ENCODE measurements at places on chromosomes 7 and 10.

DNA sequence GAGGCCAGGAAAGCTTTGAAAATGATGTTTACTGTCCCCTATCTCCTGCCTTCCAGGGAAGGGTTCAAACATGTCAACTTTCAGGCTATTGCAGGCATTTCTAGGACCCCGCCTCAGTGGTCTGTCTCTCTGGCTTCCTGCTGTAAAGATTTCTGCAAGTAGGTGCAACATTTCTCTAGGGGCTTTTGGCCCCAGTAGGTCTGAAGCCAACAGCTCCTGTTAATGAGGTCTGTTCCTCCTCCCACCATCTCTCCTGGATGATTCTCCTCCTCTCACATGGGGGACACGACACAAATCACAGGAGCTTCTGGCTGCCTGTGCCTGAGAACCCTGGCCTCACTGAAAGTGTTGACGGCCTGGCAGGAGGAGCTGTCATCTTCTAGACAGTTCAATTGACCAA, 194.3 kb downstream of the CYP26A1 start:
- DNase-seq, result no peak

DNA sequence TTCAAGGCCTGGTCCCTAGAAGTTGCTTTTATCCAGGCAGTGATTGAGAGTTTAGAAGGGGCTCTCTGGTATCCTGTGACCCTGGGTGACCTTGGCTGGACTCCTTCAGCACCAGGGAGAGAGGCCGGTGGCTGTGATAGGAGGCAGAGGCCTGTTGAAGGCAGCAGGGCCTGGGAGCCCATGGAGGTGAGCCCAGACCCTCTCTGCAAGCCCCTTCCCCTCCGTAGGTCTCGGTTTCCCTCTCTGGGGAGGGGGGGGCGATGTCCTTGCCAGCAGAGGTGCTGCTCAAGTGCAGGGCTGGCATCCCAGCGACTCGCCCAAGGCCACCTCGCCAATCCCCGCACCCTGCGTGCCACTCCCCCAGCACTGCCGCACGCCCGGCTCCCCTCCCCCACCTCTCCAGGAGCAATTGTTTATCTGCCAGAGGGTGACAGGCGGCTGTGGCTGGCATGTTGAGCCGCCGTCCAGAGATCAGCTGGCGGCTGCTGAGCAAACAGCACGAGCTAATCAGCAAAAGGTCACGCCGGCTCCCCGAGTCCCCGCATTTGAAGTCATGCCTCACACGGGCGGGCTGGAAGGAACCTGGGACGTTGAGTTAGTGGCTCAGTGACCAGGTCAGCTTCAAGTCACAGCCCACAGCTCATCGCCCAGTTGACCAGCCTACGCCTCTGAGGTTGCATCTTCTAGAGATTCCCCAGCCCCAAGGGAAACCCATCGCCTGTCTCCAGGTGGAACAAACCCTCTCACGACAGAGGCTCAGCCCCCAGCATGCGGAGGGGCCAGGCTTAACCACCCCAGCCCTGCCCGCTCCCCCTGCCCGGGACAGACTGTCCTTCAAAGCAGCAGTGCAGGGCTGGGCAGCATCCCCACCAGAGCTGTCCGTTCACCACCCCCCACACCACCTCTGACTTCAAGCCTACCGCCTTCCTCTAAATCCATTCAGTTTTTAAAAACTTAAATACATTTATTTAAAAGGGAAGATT, 43.7 kb downstream of the ELFN1 start:
- no peak for DNase-seq

GRCh38 chr10:112823604-112824003, 126.4 kb upstream of the TCF7L2 start:
- DNase-seq, result no peak

GRCh38 chr10:97575127-97575668, 2.6 kb downstream of the ANKRD2 start:
- DNase-seq, result no peak

GRCh38 chr10:116926426-116926825, 77.1 kb downstream of the ENO4 start:
- DNase-seq, result no peak

DNA sequence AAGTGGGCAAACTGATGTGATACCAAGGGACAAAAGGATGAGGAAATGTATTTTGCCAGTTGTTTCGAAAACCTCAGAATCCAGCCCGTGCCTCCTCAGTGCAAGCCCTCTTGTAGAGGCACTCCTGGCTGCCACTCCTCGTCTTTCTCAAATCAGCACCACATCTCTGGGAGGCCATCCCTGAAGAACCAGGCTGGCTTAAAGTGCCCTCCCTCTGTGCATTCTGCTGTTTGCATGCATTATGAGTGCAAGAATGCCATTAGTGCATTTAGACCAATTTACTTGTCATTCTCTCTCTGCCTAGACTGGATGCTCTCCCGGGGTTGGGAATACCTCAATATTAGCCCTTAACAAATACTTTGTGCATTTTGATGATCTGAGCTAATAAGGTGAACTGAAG, 19.9 kb upstream of the FAM180A start:
- DNase-seq, result no peak

- DNase-seq, result no peak
Observed at GRCh38 chr10:124372899-124373298, 45.8 kb downstream of the OAT start.

DNA sequence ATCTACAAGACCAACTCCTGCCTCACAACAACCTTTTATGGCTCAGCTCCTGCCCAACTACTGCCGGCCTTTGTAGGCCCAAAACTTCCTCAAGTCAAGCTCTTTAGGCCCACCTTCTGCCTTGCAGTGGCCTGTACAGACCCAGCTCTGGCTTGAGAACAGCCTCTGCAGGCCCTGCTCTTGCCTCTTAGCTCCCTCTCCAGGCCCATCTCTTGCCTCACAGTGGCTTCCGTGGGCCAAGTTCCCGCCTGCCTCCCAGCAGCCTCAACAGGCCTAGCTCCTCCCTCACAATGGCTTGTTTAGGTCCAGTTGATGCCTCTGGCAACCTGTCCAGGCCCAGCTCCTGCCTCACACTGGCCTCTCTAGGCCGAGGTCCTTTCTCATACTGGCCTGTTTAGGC, 32.4 kb upstream of the VKORC1L1 start:
- no peak for DNase-seq

DNA sequence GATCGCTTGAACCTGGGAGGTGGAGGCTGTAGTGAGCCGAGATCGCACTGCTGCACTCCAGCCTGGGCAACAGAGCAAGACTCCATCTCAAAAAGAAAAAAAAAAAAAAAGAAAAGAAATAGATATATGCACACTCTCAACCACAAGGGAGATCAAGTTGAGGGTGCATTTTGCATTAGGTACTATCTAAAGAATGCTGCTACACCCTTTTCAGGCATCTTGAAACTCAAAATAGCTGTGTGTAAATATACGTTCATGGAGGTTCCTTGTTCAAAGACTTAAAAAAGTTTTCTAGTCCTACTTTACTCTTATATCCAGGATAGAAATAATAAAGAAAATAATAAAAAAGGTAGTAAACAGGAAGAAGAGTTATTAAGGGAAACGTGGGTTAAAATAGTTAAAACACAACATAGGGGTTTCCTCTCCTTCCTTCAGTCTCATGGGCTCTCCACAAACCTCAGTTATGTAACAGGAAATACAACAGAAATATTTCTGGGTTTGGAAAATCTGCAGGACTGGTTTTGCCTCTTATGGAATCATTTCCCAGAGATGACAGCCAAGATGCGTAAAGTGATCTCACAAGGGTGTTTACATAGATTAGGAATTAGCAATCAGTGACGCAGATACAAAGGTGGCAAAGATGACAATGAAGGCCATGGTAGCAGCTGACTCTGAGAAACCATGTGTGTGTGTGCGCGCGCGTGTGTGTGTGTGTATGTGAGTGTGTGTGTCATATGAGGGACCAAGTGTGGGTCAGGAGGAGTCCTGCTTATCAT, 15.1 kb downstream of the STEAP4 start:
- no peak for DNase-seq

DNA sequence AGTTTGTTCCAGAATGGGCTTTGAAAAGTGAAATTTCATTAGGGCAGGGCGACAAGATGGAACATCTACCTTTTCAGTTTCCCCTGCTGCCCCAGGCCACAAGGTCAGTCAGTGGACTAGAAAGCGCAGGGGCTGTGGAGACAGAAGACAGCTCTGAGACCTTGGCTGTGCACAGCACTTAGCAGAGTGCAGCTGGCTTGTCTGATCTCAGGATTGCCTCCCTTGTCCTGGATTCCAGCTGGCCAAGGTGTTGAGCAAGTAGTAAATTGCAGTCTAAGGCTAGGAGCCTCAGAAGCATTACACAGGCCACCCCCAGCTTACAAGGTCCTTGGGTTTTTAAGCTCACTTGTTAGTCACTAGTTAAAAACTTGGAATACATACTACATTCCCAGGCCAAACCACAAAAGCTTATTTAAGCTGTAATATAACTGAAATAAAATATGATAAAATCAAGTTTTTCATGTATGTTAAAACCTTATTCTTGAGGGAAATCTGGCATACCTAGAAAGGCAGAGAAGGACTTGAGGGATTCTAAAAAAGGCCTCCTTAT, 67.3 kb upstream of the NPY start:
- no peak for DNase-seq

DNA sequence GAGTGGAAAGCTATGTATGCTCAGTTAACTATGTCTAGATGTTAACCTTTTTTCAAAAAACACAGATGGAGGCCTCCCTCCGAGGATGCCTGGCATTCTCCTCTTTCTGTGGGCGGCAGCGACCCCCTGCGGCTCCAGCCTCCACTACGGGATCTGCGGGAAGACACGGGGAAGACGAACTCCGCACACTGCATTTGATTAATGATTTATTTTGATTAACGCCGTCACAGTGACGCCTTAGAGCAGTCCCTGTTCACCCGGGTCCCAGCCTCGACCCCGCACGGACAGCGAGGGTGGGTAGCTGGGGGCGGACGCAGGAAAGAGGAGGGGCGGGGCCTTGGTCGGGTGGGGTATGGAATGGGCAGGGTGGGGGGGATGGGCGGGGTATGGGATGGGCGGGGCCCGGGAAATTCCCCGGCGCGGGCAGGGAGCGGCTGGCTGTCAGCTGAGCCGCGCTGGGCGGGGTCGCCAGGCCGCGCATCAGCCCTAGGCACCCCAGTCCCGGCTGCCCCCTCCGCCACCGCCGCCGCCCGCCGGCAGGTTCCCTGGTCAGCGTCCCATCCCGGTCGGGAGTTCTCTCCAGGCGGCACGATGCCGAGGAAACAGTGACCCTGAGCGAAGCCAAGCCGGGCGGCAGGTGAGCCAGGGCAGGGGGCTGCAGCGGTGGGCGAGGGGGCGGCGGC, at the start of gene OPTN:
OPTN (plus strand) TSS at position 498 of the 683 bp plus-strand sequence. CDS start 8,960 bp downstream, outside the sequence.
- peak; percentile 22 for DNase-seq

DNA sequence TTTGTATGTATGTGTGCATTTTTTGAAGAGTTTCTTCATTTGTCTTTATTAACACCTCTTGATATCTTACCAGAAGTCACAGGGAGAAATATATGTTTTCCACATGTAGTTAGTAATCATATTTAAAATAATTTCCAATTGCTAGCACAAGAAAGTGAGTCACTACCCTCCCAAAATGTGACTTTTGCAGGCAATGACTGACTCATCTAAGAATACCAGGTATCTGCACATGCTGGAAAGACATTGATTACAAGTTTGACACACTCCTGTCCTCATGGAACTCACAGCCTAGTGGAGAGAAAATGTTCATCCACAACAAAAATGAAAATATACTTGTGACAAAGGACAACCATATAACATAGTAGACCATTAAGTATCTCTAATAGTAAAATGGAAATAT, 82.9 kb downstream of the SEMA3D start:
- no peak for DNase-seq

- DNase-seq, result no peak
Observed at GRCh38 chr10:70053841-70054288, 1.2 kb downstream of the MACROH2A2 start.

DNA sequence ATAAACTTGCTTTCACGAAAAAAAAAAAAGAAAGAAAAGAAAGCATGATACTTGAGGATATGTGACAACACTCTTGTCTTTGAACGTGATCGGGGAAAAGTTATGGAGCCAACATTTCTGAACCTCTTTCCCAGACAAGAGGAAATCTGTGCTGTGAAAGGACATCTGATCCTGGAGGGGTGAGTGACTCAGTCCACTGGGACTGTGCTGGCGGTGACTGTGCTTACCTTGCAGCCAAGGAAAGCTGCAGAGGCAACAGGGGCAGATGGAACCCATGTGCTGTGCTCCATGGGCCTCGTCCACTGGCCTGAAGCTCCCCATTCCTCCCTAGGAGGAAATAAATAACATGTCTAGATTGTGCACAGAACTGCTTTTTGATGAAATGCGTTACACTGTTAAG, 116.5 kb upstream of the RAB11FIP2 start:
- peak; percentile 20 for DNase-seq

DNA sequence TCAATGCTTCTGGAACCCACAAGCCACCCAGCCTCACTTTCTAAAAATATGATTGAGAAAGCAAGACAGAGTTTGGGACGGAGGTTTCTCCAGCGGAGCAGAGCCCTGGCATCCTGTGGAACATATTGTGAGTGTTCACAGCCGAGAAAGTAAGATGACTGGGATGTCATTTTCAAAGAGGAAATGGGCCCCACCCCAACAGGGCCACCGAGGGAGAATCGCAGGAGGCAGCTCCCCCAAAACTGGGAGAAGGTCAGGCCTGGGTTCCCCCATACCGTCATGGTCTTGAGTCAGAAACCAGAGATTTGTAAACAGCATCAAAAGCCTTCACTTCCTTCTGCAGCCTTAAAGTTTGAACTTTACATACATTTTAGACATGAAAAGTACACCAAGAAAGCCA, 560.0 kb downstream of the PTPRN2 start:
- DNase-seq, result no peak

DNA sequence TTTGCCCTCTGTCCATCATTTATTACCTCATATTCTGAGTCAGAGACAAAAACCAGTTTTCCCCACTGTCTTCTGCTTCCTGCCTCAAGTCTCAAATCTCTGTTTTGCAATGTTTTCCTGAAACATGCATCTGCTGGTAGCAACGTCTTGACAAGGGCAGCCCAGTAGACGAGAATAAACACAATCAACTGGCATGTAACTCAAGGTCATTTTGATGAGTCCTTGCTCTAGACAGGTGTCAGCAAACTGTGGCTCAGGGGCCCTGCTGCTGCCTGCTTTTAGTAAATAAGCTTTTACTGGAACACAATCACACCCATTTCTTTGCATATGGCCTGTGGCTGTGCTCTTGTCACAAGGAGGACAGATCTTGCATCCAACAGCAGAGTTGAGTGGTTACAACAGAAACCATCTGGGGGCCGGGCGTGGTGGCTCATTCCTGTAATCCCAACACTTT, 59.8 kb downstream of the ITIH5 start:
- DNase-seq, result no peak

DNA sequence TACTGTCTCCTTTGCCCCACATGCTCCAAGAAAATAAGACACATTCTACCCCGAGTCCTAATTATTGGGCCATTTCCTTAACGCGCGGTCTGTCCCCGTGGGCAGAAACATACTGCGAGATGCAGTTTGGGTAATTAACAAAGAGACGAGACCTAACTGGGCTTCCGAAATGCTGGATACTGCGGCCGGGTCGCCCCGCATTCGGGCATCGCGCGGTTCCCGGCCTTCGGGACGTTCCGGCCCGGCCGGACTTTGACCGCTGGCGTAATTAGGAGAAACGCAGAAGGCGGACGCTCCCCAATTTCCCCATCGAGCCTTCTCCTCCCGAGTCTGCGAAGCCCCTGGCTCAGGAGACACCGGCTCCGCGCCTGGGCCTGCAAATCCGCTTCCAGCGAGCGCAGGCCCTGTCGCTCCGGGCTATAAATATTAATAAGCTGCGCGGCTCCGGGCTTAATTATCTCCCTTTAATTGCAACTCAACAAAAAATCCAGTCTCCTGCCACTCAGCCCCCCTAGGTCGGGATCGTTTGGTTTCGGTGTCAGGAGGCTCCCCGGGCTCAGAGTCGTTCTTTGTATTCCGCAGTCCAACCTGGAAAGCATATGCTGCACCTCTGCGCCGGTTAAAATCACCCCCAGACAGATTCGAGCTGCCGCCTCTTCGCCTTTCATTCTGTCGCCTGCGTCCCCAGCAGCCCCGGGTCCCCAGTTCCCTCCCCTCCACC, 131.5 kb downstream of the SPAG6 start:
- no peak for DNase-seq
